ENCODE measurements at places on chromosomes 7 and 10.

DNA sequence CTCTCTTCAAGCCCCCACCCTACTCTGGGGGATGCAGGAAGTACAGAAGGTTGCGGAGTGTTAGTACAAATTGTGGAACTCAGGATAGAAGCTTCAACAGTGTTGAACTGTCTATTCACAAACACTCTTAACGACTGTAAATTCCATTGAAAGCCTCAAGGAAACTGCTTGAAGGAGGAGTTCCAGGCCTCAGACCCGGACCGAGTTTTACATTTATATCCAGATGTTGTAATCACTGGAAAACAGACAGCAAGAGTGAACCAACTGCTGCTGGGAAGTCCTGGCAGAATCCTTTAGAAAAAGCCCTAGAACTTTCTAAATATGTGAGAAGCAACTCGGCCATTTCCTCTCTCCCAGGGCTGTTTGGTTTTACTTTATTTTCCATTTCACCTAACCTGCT, 84.1 kb upstream of the LRRC18 start:
- DNase-seq, result no peak

- no peak for DNase-seq
Measured at GRCh38 chr10:88534072-88534665, 48.9 kb downstream of the RNLS start.

- no peak for DNase-seq
Measured at GRCh38 chr10:100895346-100895745, 17.4 kb upstream of the SLF2 start.

- no peak for DNase-seq
Measured at GRCh38 chr7:50202052-50202555, 102.4 kb upstream of the IKZF1 start.

GRCh38 chr10:112979927-112980326, 29.9 kb downstream of the TCF7L2 start:
- no peak for DNase-seq

- DNase-seq, result no peak
Measured at GRCh38 chr7:158676906-158677305, 27.7 kb downstream of the NCAPG2 start.

GRCh38 chr7:73919694-73920375, 58.9 kb downstream of the TMEM270 start:
- no peak for DNase-seq

DNA sequence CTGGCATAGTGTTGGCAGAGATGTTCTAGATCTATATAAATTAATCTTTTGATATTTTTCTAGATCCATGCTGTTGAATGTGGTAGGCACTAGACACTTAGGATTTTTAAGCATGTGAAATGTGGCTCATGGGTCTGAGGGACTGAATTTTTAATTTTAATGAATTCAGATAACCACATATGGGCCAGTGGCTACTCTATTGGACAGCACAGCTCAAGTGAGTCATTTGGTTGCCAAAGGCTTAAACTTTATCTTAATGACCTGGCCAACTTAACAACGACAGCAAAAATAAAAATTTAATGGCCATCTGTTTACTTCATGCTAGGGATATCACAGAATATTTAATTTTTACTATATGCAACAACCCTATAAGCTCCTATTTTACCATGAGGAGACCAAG, 61.4 kb downstream of the CDK14 start:
- no peak for DNase-seq

GRCh38 chr10:69409176-69409495, 7.6 kb downstream of the TACR2 start:
- DNase-seq, result no peak

- no peak for DNase-seq
Measured at GRCh38 chr10:86813101-86813500, 56.7 kb downstream of the BMPR1A start.

DNA sequence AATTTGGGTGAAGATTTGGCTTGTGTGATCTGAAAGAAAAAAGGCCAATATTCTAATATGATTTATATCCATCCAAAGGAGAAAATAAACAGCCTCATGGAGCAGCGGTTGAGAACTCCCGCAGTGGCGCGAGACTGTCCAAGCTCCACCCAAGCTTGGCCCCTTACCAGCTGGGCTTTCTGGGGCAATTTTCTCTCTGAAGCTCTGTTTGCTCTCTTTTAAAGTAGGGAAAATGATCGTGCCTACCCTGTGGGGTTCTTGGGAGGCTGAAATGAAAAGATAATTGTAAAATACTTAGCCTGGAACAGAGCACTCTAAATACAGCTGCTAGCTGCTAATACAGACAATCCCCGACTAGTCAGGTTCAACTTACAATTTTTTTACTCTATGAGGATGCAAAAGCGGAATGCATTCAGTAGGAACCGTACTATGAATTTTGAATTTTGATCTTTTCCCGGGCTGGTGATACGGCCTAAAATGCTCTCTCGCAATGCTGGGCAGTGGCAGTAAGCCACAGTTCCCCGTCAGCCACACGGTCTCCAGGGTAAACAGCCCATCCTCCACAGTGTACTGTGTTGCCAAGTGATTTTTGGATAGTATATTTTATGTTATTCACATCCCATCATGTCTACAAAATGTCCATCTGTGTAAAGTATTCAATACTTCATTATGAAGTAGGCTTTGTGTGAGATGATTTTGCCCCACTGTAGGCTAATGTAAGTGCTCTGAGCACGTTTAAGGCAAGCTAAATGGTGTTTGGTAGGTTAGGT, 137.7 kb downstream of the CHN2 start:
- no peak for DNase-seq

DNA sequence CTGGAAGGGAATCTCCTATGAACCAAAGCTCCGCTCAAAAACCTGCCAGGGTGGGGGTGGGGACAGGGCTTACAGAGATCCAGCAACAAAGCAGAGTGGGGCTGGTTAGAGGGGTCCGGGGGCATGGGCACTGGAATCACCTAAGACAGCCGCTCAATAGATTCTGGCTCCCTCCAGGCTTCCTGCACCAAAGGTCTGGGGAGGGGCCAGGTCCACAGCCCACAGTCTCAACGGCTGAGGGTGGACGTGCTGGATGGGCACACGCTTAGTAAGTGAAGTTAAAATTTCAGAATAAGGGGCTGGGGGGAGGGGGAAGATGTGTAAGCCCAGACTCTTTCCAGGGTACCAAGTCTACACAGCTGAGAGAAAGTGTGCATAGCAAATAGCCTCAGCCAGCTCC, 31.1 kb downstream of the PYROXD2 start:
- DNase-seq, result no peak

GRCh38 chr7:36969376-36969775, 245.1 kb upstream of the AOAH start:
- no peak for DNase-seq

DNA sequence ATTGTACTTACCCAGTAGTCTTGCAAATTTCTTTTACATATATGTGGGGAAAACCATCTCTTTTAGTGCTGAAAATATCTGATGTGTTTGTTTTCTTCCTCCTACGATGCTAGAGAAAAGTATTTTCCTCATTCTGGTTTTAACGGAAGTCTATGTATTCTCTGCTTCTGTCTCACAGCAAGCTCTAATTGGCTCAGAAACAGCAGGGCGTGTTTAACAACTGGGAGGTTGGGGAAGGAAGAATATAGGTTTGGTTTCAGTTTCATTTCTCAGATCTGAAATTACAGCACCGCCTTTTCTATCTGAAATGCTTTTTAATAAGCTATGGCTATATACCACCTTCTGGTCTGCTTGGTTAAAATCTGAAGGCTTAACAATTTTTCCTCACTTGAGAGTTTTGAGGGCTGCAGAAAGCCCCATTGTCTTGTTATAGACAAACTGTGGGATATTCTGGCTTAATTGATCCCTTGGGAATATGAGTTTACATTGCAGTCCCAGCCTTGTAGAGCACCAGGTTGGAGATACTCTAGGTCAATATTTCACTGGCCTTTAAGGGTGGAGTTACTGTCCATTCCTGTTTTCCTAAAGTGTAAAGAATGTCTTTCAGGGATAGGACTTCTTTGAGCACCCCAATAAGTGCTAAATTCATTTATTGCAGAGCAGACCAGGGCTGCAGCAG, at the start of gene SAMD9:
TSS of gene SAMD9 (minus strand) at position 128 of the 679 bp plus-strand sequence. CDS start 11,882 bp downstream, outside the sequence.
- DNase-seq, result peak; percentile 56

GRCh38 chr7:8263048-8263447, 1.1 kb upstream of the ICA1 start:
- DNase-seq, result no peak

DNA sequence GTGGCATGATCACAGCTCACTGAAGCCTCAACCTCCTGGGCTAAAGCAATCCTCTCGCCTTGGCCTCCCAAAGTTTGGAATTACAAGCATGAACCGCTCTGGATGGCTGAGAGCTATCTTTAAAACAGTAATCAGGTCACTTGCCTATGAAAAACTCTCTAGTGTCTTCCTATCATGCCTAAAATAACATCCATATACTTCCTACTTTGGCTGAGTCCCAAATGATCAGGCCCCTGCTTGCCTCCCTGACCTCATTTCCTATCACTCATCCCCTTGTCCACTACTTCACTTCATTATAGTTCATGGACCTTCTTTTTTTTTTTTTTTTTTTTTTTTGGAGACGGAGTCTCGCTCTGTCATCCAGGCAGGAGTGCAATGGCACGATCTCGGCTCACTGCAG, 28.0 kb downstream of the SEPTIN7 start:
- no peak for DNase-seq

- no peak for DNase-seq
Measured at GRCh38 chr10:31683682-31684081, 244.9 kb downstream of the ARHGAP12 start.

DNA sequence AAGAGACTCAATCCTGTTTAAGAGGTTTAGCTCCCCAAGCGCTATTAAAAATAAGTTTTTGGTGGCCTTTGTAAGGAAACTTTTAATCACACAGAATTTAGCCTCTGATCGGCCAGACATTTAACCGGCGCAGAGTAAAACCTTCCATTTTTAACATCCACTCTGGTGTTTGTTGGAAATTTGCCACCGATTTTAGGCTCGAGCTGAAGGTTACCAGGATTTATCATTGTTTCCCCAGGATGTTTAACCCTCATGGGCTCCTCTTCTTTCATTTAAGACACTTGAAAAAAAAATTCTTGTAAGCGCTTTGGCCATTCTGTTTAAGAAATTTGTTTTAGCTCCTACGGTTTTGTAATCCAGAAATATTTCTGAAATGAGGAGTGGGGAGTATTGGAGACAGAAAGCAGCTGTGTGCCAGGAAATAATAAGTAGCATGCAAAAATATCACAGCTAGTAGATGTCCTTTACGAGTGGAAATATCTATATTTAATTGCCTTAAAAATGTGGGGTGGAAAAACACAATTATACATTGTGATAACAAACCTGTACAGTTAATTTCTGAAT, 3.4 kb downstream of the NEUROD6 start:
- DNase-seq, result no peak
